ENCODE measurements at places on chromosomes 13 and 19.

DNA sequence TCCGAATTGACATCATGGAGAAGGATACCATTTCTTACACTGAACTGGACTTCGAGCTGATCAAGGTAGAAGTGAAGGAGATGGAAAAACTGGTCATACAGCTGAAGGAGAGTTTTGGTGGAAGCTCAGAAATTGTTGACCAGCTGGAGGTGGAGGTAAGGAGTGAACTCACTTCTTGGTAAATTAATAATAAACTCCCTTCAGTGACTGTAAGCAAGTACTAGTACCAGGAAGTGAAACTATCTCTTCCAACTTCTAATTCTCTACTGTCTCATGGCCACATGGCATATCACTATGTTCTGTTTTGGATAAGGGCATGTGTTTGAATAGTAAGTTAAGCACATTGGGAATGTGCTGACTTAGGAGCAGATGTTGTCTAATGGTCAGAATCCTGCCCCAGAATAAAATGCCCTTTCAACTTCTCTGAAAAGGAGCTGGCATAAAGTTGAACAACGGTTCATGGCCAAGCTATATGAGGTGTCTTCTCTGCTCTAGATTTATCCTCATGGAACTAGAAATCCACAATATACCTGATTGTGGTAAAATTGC is 13.4 kb downstream of the OLFM4 start:
- no peak for DNase-seq

DNA sequence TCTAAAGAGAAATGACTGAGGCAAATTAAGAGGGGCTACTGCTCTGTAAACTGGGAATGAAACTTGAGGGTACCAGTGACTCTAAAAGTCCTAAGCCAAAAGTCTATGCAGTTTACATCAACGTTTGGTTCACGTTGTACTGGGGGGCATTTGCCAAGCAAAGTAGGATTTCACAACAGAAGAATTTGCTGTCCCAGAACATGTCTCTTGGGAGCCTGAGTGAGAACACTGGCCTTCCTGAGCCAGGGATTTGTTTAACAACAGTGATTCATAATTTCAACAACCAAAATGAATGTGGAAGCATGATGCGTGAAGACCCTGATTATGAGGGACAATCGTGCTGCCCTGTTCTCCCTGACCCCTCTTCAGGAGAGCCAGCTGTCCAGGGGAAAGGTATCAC is 178.0 kb downstream of the OXGR1 start:
- DNase-seq = no peak

GRCh38 chr19:7482584-7483439 is 6.0 kb downstream of the PEX11G start:
- no peak for DNase-seq

DNA sequence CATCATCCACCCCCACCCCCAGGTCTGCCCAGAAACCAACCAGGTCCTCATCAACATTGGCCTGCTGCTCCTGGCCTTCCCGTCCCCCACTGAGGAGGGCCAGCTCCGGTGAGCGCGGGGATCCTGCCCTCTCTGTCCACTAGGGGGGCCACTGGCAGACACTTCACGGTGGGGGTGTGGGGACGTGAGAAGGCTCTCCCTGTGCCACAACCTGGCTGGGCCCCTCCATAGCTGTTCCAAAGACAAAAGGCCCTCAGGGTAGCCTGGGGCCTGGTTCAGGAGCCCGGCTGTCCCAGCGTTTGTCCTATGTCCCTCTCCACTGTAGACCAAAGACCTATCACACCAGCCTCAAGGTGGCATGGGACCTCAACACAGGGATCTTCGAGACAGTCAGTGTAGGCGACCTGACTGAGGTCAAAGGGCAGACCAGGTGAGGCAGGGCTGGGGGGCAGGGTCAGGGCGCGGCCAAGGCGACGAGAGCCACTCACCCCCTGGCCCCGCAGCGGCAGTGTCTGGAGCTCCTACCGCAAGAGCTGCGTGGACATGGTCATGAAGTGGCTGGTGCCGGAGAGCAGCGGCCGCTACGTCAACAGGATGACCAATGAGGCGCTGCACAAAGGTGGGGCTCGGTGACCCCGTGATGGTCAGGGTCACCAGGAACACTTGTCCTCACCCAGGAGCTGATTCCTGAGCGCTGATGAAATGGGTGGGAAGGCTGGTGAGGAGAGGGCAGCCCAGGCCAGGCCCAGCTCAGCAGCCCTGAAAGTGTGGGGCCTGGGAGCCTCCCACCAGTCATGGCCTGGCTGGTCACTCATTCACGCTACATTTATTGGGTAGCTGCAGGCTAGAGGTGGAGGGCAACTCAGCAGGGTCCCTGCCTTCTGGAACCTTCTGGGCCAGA is 7.9 kb downstream of the DCAF15 start:
- DNase-seq = no peak

- peak; percentile 52 for DNase-seq
Observed at GRCh38 chr19:46745521-46746280, at the start of gene FKRP. TSS of gene FKRP (plus strand) at chr19:46746057. CDS start at chr19:46755451, 9,394 bp downstream.

GRCh38 chr19:13784731-13785452 is 10.4 kb upstream of the ZSWIM4 start:
- no peak for DNase-seq

GRCh38 chr13:110275931-110276552 is 30.9 kb downstream of the COL4A1 start:
- DNase-seq = no peak

- no peak for DNase-seq
Observed at GRCh38 chr19:44512326-44513298, 12.3 kb upstream of the ZNF180 start.

GRCh38 chr13:109717686-109718085 is 68.7 kb downstream of the IRS2 start:
- no peak for DNase-seq

DNA sequence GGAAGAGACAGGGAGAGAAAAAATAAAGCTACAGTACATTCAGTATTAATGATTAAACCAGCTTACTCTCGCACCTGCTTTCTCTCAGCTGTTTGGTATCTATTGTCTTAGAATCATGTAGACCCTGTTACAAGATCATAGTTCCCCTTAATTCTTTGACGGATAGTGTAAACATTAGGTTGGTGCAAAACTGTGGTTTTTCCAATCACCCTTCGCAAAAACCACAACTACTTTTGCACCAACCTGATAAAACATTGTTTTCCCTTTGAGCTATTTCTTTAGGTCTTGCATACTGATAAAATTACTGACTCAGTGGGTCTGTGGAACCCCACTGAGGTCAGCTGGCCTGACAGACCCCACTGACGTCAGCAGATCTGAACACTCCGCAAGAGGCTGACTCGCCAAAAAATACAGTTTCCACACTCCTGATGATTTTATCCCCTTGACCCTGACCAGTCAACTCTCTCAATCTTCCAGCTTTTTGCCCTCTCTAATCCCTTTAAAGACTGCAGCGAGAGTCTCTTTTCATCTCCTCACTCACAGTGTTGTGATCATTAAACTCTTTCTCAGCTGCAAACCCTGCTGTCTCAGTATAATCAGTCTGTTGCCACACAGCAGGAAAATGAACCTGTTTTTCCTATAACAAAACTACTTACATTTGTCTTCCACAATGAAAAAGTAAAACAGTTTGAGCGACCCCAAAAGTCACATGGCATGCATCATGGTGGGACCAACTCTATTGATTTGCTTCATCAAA is 123.9 kb downstream of the SLITRK6 start:
- DNase-seq = no peak

DNA sequence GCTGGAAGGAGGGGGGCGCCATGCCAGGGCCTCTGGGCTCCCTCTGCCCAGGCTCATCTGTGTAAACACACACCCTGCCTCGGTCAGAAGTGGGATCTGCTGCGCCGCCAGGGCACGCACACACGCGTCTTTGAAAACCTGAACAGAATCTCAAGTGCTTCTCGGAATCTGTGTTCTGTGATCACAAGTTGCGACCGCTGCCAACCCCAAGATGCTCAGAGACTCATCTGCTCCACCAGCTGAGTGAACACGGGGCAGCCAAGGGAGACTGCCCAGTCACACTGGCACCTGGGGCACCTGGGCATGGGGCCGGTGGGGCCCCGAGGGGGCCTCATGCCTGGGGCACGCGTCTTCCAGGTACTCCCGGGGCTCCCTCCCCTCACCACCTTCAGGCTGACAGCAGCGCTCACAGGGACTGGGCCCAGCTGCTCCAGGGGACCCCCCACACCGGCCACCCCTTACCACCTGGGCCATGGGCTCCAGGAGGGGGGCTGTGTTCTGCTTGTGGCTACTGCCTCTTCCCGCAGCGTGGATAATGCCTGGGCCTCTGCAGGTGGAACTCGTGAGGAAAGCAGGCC is 59.0 kb downstream of the KLF2 start:
- no peak for DNase-seq

- DNase-seq = no peak
Observed at GRCh38 chr19:51327066-51328001, 14.6 kb downstream of the VSIG10L start.

- DNase-seq = no peak
Observed at GRCh38 chr13:100275746-100276145, 186.9 kb downstream of the PCCA start.

DNA sequence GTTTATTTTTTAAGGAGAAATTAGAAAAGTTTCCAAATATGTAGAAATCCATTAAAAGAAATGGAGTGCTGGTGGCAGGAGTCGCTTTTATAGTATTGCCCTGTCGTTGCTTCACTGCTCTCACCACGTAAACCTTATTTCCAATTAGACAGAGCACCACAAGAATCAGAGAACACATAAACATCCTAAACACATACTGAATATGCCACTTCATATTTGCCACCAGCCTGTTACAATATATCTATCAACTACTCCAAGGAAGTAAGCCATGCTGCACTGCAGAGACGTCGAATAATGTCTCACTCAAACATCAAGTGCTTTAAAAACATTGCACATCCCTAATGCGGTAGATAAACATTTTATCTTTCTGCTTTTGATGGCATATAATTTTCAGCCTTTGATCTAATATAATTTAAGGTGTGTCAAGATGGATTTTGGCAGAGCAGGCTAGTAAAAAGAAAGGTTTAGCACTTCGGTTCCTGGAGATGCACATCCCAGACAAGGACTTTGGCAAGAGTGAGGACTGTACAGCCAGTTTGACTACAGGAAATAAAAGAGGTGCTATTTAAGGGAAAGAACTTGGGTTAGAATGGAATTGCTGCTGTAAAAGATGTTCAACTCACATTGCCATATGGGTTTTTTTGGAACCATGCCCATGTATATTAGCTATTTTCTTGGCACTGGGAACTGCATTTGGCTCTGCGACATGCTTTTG is 932.3 kb downstream of the EFNB2 start:
- no peak for DNase-seq

DNA sequence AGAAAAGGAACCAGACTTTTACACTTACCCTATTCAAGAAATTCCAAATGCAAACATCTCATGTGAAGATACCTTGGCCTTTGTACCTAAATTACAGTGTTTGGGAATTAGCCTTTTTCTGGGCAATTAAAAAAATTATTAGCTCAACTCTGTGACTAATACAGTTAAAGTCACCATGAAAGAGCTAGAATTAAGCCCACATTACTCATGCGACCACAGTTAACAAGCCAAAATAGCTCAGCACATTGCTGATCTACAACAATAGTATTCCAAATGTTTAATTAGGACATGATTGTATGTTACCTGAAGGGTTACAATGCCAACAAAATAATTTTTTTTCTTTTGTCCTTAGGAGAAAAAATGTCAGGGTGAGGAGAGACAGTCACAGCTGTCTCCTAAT is 263.6 kb upstream of the GPC6 start:
- no peak for DNase-seq

- DNase-seq = no peak
Observed at GRCh38 chr13:112960706-112961105, 8.3 kb upstream of the MCF2L start.

DNA sequence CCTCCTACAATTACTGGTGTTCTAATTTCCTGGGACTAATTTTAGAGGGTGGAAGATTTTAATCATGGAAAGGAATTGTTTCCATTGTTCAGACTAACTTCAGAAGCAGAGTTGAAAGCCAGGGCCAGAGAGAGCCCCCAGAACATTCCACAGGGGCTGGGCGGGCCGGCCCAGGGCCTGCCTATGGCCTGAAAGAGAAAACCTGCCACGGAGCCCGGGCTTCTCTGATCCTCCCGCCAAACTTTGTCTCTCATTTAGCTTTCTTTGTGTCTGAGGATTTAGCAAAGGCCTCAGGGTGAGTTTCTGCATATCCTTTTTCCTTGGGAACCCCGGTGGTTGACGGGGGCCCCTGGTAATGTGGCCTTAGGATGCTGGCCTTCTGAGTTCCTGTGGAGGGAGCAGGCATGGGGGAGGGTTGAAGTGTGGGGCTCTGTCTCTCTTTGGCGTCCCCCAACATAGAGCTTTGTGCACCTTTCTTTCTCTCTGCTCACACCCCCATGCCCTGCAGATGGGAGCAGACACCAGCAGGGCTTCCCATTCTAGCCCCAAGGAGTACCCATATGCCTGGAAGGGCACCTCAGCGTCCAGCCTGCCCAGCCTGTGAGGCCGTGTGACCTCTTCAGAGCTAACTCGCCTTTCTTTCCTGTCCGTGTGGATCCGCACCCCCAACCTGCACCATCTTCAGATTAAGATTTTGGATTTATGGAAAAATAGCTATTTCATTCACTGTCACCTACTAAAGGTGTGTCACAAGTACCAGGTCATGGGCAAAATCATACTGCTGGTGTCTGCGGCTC is 539.5 kb downstream of the FGF9 start:
- no peak for DNase-seq

DNA sequence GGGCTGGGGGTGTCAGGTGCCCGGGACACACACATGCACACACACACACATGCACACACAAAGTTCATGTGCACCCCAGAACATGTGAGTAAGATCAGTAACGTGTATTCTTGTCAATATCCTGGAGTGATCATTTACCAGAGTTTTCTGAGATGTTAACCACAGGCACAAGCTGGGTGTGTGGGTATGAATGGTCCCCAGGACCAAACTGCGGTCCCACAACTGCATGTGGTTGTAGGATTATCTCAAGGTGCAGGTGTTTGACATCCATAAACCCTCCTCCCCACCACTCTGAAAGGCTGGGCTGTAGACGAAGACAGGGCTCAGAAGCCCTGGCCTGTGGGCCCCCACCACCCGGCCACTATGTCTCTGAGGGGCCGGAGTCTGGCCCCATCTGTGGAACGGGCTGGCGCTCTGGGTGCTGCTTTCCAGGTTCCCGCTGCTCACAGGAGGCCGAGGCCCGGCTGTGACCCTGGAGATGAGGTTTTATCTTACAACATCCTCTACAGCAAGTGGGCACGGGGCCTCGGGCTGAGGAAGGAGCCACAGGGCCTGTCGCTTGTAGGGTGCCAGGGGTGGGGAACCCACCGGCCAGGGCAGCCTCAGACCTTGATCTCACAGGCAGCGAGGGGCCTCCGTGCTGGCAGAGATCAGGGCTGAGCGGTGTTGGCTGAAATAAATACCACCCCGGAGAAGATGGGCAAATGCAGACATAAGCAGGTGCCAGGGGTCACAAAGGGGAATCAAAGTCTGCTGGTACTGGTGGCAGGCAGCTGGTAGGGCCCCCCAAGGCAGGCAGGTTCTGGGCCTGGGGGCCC is 4.3 kb downstream of the F2RL3 start:
- no peak for DNase-seq

- DNase-seq = no peak
Observed at GRCh38 chr13:69331245-69331644, 776.4 kb upstream of the ATXN8OS start.

GRCh38 chr13:49457221-49457620 is 13.1 kb downstream of the SETDB2 start:
- DNase-seq = no peak

All from cerebellum (tissue), 4 donors.